ENCODE measurements at places on chromosomes 7 and 10.

DNA sequence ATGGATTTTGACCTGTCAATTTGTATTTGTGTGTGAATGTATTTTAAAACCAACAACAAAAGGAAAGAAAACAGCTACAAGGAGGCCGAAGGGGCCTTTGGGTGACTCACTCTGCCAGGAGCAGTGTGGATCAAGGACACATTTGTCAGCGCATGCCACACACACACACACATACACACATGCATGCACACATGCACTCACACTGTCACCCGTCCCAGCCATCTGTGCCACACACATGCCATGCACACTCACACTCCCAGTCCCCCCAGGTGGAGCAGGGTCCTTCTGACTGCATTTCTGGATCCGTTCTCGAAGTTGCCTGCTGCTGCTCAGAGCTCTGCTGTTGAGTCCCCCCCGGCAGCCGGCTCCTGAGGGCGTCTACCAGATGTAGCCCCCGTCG is 26.0 kb downstream of the SPOCK2 start:
- no peak overlapping the region for H3K4me3 ChIP-seq
- no peak for DNase-seq
- no peak overlapping the region for H3K27ac ChIP-seq
- no peaks in the 10 kb centered on the region for H3K4me1 ChIP-seq
- no peaks in the 10 kb centered on the region for H3K36me3 ChIP-seq

GRCh38 chr7:28409716-28410627 is 2.3 kb upstream of the CREB5 start:
- H3K4me1 ChIP-seq = no peaks in the 10 kb centered on the region
- H3K4me3 ChIP-seq = peak overlapping the region; percentile 27
- peak; percentile 19 for DNase-seq
- no peaks in the 10 kb centered on the region for H3K36me3 ChIP-seq
- H3K27me3 ChIP-seq = no peaks in the 10 kb centered on the region

GRCh38 chr10:122974023-122974422 is 6.2 kb upstream of the PSTK start:
- DNase-seq = no peak
- H3K36me3 ChIP-seq = no peaks in the 10 kb centered on the region
- no peaks in the 10 kb centered on the region for H3K4me1 ChIP-seq
- no peak overlapping the region for H3K4me3 ChIP-seq
- no peak overlapping the region for H3K27ac ChIP-seq
- H3K27me3 ChIP-seq = no peaks in the 10 kb centered on the region

- no peak overlapping the region for H3K27ac ChIP-seq
- H3K36me3 ChIP-seq = no peaks in the 10 kb centered on the region
- no peaks in the 10 kb centered on the region for H3K4me1 ChIP-seq
- no peaks in the 10 kb centered on the region for H3K27me3 ChIP-seq
- H3K4me3 ChIP-seq = peak overlapping the region; percentile 63
These were observed 1.1 kb downstream of the ASL start for GRCh38 chr7:66076462-66077329.

- no peak for DNase-seq
- no peak overlapping the region for H3K27ac ChIP-seq
- H3K36me3 ChIP-seq = no peaks in the 10 kb centered on the region
- H3K4me3 ChIP-seq = no peak overlapping the region
- no peaks in the 10 kb centered on the region for H3K4me1 ChIP-seq
- H3K27me3 ChIP-seq = no peaks in the 10 kb centered on the region
These were observed 38.5 kb downstream of the TCERG1L start for GRCh38 chr10:131272897-131273451.

DNA sequence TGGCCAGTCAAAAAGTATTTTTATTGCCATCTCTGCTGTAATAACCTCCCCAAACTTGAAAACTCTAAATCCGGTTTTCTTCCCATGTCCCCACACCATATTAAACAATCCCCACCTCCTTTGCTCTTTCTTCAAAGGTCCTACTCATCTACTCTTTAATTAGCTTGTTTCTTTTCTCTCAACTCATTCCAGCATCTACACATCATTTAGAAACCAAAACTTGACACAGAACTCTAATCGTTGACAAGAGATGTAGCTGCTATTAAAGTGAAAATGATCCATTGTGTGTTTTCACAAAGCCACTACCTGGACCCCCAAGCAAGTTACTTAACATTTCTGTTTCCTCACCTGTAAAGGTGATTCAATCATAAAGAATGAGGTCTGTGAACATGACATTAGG is 436.3 kb upstream of the NPVF start:
- no peaks in the 10 kb centered on the region for H3K27me3 ChIP-seq
- peaks cover under 1% of the 10 kb centered on the region for H3K4me1 ChIP-seq
- no peak overlapping the region for H3K27ac ChIP-seq
- H3K4me3 ChIP-seq = no peak overlapping the region

DNA sequence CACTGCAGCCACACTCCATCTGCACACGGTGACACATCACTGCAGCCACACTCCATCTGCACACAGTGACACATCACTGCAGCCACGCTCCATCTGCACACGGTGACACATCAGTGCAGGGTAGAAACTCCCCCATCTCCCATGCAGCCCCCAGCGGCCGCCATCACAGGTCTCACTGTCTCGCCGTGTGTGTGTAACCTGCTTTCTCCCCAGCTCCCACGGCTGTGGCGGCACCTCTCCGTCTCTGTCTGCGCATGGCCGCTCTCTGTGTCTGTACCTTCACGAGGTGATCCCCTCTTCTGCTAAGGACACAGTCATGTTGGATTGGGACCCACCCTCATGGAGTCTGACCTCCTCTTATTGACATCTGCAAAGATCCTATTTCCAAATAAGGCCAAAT is 527.4 kb downstream of the PTPRN2 start:
- no peaks in the 10 kb centered on the region for H3K27me3 ChIP-seq
- no peak for DNase-seq
- no peak overlapping the region for H3K4me3 ChIP-seq
- H3K36me3 ChIP-seq = no peaks in the 10 kb centered on the region
- no peaks in the 10 kb centered on the region for H3K4me1 ChIP-seq

DNA sequence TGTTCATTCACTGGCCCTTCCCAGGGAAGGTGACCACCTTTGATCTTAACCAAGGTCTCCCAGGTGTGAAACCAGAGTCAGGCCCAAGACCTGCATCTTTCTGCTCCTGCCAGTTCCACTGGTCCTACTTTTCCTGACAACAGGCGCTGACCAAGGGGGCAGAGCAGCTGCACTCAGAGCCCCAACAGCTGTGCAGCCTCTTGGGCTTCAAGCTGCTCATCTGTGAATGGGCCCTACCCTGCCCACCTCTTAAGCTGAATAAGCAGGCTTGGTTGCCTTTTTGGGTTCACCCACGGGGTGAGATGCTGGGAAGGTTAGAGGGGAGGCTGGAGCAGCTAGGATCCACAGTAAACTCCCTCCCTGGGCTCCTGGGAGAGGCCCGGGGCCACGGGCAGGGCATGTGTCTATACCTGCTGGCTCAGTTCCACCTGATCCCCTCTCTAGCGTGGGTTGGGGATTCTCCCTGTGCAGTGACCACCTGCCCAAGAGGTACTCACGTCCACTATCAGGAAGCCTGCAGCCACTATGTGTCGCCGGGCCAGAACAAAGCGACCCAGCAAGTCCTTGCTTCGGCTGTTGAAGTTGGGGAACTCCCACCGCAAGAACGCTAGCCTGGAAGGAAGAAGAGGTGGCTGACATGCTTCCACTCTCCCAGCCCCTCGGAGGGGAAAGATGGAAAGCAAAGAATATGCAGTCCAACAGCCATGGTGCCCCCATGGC is 10.6 kb downstream of the TBRG4 start:
- peaks cover 34% of the 10 kb centered on the region for H3K36me3 ChIP-seq
- H3K27ac ChIP-seq = no peak overlapping the region
- no peaks in the 10 kb centered on the region for H3K4me1 ChIP-seq
- no peaks in the 10 kb centered on the region for H3K27me3 ChIP-seq

GRCh38 chr7:31875424-31875823 is 188.4 kb downstream of the PPP1R17 start:
- no peaks in the 10 kb centered on the region for H3K36me3 ChIP-seq
- no peak for DNase-seq
- H3K27me3 ChIP-seq = no peaks in the 10 kb centered on the region

GRCh38 chr7:137936509-137937201 is 65.2 kb downstream of the CREB3L2 start:
- no peak for DNase-seq
- H3K27me3 ChIP-seq = no peaks in the 10 kb centered on the region
- no peak overlapping the region for H3K27ac ChIP-seq
- H3K4me3 ChIP-seq = no peak overlapping the region

DNA sequence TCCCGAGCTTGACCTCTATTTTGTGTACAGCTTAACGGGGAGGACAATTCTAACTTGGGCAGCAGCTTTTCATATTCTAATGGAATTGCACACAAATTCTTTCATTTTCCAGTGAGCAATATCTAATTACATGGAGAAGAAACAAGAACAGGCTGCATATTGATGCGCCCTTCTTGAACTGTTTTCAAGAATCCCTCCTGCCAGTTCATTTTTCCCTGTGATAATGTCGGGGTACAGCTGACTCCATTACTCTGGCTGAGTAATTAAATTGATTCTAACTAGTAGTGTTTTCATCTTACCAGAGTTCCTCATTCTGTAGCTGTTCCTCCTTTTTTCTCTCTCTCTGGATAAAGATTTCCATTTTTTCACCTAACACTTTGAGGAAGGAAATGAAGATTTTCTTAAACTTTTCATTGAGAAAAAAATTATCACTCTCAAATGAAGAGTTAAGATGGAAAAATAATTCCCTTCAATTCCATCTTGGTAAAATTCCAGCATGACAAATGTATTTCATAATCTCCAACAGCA is 190.9 kb downstream of the FANK1 start:
- no peak overlapping the region for H3K27ac ChIP-seq
- H3K36me3 ChIP-seq = no peaks in the 10 kb centered on the region
- no peaks in the 10 kb centered on the region for H3K4me1 ChIP-seq
- no peaks in the 10 kb centered on the region for H3K27me3 ChIP-seq
- no peak for DNase-seq
- H3K4me3 ChIP-seq = no peak overlapping the region

Data from prostate gland (tissue), 2 donors.